ENCODE measurements at places on chromosomes 7 and 10. TPM values are rescaled to one million over a fixed set of nuclear protein-coding genes. Genes with fewer than 3 reads are reported as not detected.

GRCh38 chr7:88396295-88396947 lies 89.7 kb upstream of the STEAP4 start:
- H3K4me3 ChIP-seq, result no peak overlapping the region
- no peak for DNase-seq
- H3K27ac ChIP-seq, result no peak overlapping the region
- no peaks in the 10 kb centered on the region for H3K27me3 ChIP-seq
- no peaks in the 10 kb centered on the region for H3K36me3 ChIP-seq

DNA sequence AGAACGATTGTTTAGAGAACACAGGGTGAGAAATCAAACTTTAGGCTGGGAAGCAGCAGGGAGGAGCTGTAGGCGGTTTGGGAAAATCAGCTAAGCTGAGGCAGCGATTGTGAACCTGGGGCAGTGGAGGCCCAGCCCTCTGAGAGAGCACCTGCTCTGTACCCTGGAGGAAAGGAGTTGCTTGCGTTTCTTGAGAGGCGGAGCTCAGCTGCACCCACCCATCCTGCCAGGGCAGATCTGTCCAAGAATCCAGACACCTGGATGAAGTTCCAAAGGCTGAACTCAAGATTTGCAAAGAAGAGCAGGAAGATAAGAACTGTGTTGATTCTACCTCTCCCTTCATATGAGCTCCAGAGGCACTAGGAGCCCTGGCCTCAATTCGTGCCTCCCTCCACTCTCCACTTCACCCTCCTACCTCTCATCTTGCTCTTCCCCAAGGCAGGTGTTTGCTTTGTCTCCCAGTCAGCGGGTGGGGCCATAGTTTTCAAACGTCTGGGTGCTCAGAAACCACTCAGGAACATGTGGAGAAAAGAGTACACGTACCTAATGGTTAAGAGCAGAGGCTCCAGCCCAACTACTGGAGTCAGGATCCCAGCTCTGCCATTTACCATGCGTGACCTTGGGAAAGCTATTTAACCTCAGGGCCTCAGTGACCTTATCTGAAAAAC lies 21.5 kb upstream of the TMEM213 start:
- no peaks in the 10 kb centered on the region for H3K36me3 ChIP-seq
- no peaks in the 10 kb centered on the region for H3K27me3 ChIP-seq
- no peak overlapping the region for H3K4me3 ChIP-seq
- no peaks in the 10 kb centered on the region for H3K4me1 ChIP-seq
- H3K27ac ChIP-seq, result no peak overlapping the region

- H3K4me1 ChIP-seq, result peaks cover 47% of the 10 kb centered on the region
- no peak overlapping the region for H3K27ac ChIP-seq
- H3K4me3 ChIP-seq, result no peak overlapping the region
- no peak for DNase-seq
- peaks cover 6% of the 10 kb centered on the region for H3K36me3 ChIP-seq
Observed at GRCh38 chr7:105196473-105196872, 182.5 kb downstream of the KMT2E start.

- peak; percentile 17 for DNase-seq
- peaks cover 75% of the 10 kb centered on the region for H3K4me1 ChIP-seq
- H3K27me3 ChIP-seq, result no peaks in the 10 kb centered on the region
- peak overlapping the region; percentile 20 for H3K4me3 ChIP-seq
Observed at GRCh38 chr10:35451151-35452016, 115.1 kb downstream of the CCNY start.

DNA sequence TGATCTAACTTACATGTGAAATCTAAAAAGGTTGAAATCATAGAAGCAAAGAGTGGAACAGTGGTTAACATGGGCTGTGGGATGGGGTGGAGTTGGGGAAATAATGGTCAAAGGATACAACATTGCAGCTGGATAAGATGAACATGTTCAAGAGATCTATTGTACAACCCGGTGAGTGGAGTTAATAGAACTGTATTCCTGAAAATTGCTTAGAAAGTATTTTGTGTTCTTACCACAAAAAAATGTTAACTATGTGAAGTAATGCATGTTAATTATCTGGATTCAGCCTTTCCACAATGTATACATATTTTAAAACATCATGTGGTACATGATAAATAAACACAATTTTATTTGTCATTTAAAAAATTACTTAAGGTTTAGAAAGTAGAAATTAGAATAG lies 271.0 kb upstream of the LRRTM3 start:
- no peak overlapping the region for H3K27ac ChIP-seq
- H3K4me1 ChIP-seq, result no peaks in the 10 kb centered on the region
- no peaks in the 10 kb centered on the region for H3K36me3 ChIP-seq
- no peak overlapping the region for H3K4me3 ChIP-seq

- H3K4me1 ChIP-seq, result no peaks in the 10 kb centered on the region
- no peaks in the 10 kb centered on the region for H3K36me3 ChIP-seq
- no peak overlapping the region for H3K27ac ChIP-seq
Observed at GRCh38 chr7:94244760-94245159, 149.9 kb upstream of the COL1A2 start.

DENND2A gene
- polyA plus RNA-seq, result not detected

DNA sequence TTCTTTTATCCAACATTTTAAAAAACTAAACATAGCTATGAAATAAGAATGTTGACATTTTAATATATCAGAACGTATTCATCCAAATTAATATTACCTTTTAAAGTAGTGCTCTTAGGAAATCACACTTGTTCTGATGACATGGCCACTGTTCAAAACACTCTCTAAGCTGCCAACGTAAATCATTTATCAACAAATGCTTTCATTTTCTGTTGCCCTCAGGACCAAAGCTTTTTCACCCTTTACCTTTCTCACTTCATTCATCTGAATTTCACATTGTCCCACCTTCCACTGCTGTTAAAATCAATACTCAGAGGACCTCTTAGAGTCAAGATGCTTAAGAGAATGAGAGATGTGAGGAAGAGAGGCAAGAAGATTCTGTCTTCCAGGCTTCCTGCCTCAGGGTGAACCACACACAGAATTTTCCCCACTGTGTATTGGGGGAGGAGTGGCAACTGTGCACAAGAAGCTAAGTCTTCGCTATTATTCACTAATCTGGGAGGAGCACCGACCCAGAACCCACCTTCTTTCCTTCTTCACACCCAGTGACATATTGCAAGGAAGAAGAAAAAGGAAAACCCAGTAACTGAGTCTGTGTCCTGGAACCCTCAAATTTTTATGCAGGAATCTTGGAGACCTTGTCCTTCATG lies 21.0 kb downstream of the HIBADH start:
- DNase-seq, result no peak
- H3K27ac ChIP-seq, result no peak overlapping the region
- no peak overlapping the region for H3K4me3 ChIP-seq
- peaks cover 22% of the 10 kb centered on the region for H3K36me3 ChIP-seq

GRCh38 chr7:87199241-87199640 lies 20.3 kb downstream of the TMEM243 start:
- no peak overlapping the region for H3K4me3 ChIP-seq
- H3K4me1 ChIP-seq, result peaks cover 59% of the 10 kb centered on the region
- no peaks in the 10 kb centered on the region for H3K27me3 ChIP-seq
- H3K36me3 ChIP-seq, result peaks cover 32% of the 10 kb centered on the region

DNA sequence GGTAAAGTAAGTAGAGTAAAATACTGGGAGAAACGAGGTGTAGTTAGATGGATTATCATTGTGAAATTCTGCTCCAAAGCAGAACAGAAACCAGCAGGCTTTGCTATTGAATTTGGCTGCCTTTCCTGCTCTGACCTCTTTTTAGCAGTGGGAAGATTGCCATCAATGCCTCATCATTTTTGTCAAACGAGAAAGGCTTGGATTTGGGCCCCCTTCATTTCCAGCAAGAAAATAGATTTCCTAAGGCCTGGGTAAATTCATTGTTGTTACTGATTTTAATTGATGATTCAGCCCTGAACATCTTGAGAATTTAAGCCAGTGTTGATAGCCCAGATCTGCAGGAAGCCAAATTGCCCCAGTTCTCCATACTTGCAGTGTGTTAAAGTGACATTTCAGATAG lies 35.2 kb upstream of the ASAH2 start:
- H3K4me3 ChIP-seq, result no peak overlapping the region
- H3K27ac ChIP-seq, result no peak overlapping the region
- H3K36me3 ChIP-seq, result no peaks in the 10 kb centered on the region
- H3K27me3 ChIP-seq, result peaks cover 27% of the 10 kb centered on the region
- H3K4me1 ChIP-seq, result no peaks in the 10 kb centered on the region

GRCh38 chr7:103573479-103574058 lies 127.6 kb upstream of the SLC26A5 start:
- H3K4me1 ChIP-seq, result no peaks in the 10 kb centered on the region
- no peaks in the 10 kb centered on the region for H3K36me3 ChIP-seq
- H3K4me3 ChIP-seq, result no peak overlapping the region
- peak; percentile 11 for DNase-seq
- H3K27me3 ChIP-seq, result peaks cover 12% of the 10 kb centered on the region
- H3K27ac ChIP-seq, result no peak overlapping the region

DNA sequence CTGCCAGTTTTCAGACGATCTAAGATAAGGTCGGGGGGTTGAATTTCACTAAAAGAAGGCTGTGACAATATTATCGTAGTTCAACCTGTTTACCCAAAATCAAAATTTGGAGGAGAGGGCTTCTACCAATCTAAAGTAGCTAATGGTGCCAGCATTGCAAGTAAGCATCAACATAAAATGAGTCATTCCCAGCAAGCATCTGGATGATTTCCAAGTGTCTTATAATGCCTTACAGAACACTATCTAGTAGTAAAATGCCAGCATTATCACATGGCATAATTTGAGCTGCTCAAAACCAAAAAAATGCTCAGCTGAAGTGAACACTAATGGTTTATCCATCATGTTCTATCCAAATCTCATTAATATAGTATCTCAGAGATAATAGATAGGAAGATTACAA lies 1193.9 kb downstream of the DNAJB9 start:
- H3K27me3 ChIP-seq, result no peaks in the 10 kb centered on the region
- no peak overlapping the region for H3K4me3 ChIP-seq
- H3K4me1 ChIP-seq, result no peaks in the 10 kb centered on the region
- H3K27ac ChIP-seq, result no peak overlapping the region
- no peak for DNase-seq

CALML3 gene
- polyA plus RNA-seq, result not detected
